ENCODE measurements at places on chromosomes 1 and 21.
A peak's percentile ranks its signal among the peaks of the same experiment; 100 is the strongest.

DNA sequence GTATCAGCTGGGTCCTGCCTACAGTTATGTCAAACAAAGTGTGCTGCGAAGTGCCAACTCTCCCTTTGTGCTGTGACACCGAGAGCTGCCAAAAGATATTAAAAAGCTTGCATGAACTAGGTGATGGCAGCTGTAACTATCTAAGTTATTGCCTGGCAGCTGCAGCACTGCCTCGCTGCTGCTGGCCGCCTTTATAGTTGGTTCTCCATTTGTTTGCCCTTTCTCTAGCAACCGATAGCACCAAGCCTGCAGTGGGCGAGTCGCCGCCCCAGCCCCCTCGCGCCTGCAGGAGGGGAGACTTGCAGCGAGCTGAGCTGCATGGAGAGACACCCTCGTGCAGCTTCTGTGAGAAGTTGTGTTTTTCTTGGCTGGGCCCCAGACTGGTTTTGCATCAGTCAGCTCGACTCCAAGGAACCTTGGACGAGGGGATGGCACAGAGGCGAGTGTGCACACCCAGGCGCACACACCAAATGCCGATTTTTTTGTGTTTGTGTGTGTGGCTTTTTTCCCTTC lies 330.6 kb downstream of the RPS6KC1 start:
- no peak for DNase-seq

GRCh38 chr1:61670016-61670415 lies 54.9 kb downstream of the TM2D1 start:
- DNase-seq: no peak

DNA sequence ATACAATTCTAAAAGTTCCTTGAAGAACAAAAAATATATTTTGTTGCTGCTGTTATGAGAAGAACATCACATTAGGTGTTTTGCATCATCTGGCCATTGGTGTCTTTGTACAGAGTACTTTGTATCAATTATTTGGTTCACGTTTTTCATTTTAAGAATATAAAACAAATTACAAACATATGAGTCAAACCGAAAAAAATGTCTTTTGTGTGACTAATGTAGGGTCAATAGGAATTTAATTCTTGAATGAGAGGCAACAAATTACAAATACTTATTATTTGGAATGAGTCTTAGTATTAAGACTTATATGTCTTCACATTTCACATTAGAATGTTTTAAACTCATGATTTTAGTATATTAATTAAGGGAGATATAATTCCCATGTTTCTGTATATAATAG lies 54.8 kb downstream of the NR5A2 start:
- DNase-seq: no peak

DNA sequence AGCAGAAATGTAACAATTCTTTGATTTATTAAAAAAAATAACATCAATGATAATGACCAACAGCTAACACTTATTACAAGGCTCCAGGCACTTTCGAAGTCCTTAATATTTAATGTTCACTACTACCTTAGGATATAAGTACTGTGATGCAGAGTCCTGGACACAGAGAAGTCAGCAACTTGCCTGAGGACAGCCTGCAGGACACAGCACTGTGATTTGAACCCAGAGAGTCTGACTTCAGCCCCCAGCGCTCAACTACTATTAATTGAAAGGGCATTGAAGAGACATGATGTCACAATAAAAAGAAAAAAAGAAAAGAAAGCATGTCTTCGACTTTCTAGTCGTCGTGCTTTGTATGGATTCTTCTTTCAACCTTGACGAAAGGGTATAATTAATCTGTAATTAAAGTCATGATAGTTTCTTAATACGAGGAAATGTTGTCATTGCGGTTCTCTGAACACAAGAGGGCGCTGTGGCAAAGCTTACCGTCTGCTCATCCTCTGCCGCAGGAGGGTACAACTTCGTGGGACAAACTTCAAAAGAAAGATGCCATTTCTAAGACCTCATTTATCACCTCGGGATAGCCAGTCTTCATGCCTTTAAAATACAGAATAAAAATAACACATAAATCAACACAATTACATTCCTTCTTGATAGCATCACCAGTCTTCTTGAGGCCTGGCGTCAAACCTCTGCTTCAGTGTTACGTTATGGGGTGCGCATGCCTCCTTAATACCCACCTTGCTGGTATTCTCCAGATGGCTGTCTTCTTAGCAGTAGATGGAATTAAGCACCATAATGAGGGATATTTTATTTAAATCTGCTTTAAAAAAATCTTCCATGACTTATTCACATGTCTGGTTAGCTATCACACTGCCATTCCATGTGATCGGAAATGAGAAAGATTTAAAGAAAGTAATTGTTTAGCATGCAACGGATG lies 240.1 kb downstream of the DISC1 start:
- peak; percentile 53 for DNase-seq

GRCh38 chr21:41367301-41367944 lies 5.6 kb downstream of the MX2 start:
- DNase-seq: no peak

Data from stimulated activated CD4-positive, alpha-beta T cell treated with anti-CD3 and anti-CD28 coated beads, Interleukin-12 subunit alpha, Interleukin-12 subunit beta, amount 100 ng/mL, for 48 hours (primary cell).